DND-41 (cell line): ENCODE measurements at places on chromosomes 3 and 15.

GRCh38 chr3:30986551-30986950, 92.1 kb upstream of the GADL1 start:
- DNase-seq = no peak

GRCh38 chr3:106068795-106069194, 200.0 kb upstream of the CBLB start:
- no peak for DNase-seq

DNA sequence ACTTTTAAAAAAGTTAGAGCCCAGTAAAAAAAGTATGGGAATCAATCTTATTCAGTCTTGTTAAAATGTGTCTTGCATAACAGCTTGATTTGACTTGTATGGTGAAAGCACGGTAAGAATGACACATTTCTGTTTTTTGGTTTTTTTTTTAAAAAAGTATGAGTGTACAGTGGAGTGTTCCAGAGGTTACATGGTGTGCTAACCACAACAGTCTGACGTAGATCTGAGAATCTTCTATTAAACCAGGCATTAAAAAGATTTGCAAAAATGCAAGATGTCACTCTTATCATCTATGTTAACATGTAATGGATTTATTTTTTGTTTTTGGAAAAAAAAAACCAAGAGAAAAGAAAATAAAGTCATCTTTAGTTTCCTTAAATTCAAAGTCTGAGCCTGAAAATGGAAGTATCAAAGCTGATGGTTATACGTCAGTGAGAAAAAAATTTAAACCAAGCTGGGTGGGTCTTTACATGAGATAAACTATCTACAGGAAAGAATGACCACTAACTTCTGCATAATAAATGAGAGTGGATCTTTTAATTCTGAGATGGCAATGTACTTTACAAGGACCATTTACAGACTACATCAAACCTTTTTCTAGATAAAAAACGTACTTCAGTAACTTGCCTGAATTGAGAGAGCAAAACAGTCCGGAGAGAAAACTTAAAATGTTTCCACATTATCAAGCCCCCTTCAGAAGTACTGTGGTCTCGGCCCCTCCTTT, 1.6 kb downstream of the GABPB1 start:
- no peak for DNase-seq

DNA sequence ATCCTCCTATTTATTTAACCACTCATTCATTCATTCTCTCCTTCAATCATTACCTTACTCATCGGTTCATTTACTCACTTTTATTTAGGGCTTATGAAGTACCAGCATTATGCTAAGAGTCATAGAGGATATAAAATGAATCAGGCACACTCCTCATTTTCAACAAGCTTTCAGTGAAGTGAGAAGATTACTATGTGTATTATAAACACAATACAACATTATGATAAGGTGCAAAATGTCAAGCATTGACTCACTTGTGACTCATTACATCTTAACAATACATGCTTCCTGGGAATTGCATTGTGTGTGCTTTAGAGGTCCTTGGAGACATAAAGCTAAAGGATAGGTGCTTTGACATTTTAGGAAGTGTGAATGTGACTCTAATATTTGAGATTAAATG, 60.4 kb downstream of the PLAAT1 start:
- DNase-seq = no peak

- DNase-seq = no peak
Measured at GRCh38 chr15:80495401-80495942, 91.3 kb downstream of the ARNT2 start.

DNA sequence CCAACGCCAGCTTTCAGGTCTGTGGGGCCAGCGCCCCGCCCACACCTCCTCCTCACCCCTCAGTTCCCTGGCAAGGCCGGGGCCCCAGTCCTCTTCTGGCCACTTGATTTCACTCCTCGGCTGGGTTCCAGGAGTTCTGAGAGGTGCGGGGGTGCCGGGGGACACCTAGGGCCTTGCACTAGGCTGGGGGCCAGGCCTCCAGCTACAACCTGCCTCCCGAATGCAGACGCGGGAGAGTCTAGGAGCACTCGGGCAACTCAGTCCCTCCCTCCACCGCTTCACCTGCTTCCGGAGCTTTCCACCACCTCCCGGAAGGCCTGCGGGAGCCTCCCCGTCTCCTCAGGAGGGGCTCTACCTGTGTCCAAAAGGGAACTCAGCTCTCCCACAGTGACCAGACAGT, 35.6 kb downstream of the TNK2 start:
- DNase-seq = no peak

GRCh38 chr15:87348746-87349145, 907.8 kb downstream of the NTRK3 start:
- no peak for DNase-seq

DNA sequence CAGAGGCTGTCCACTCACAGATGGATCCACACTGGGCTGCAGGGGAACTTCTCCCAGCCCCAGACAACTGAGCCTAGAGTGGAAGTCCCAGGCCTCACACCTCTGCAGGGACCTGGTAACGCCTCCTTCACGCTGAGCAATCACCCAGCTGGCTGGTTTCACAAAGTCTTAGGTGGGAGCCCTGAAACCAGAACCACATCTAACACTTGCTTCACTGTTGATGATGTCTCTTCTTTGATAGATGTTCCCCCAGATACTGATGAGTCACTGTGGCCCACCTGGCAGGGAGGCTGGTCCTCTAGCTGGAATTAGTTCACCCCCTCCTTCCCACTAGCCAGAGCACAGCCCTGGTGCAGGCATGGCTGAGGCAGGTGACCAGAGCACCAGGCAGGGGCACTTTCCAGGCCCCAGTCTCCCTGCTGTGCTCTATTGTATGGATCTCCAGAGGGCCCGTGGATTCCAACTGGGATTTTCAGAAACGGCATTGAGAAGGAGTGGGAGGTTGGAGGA, 33.5 kb downstream of the MYL3 start:
- DNase-seq = peak; percentile 72

- DNase-seq = no peak
Measured at GRCh38 chr3:127363171-127363570, 75.3 kb upstream of the PRR20G start.

DNA sequence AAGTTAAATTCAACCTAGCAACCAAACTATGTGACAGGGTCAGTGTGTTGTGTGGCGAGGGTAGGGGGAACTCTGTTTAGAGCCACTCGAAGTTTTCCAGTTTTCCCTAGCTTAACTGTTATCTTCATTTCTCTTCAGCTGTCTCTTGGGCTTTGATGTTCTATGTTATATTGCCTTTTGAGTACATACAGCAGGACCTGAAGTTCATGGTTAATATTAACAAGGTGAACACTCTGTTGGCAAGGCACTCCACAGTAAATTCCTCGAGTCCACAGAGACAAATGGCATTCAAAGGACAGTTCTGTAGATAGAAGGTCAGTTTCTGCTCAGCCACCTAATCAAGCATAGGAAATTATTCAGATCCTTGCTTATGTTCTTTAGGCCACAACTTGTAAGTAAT, 147.9 kb upstream of the DPH6 start:
- no peak for DNase-seq

- no peak for DNase-seq
Measured at GRCh38 chr3:140081887-140082286, 146.9 kb downstream of the CLSTN2 start.

DNA sequence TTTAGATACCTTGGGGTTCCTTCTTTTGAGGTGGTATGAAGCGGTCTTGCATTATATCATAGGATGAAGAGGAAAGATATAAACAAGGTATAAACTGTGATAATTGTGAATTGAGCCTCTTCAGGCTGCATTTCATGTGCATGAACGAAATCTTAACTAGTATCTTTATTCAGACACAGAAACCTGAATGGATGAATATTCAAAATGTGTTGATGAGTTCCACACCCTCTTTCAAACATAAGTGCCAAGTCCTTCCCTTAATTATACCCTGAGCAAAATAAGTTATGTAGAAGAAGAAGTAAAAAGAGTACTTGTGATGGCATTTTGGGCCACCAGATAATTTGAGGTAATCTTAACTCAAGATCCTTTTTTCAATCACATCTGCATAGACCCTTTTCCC, 103.1 kb upstream of the CFAP20DC start:
- DNase-seq = no peak

DNA sequence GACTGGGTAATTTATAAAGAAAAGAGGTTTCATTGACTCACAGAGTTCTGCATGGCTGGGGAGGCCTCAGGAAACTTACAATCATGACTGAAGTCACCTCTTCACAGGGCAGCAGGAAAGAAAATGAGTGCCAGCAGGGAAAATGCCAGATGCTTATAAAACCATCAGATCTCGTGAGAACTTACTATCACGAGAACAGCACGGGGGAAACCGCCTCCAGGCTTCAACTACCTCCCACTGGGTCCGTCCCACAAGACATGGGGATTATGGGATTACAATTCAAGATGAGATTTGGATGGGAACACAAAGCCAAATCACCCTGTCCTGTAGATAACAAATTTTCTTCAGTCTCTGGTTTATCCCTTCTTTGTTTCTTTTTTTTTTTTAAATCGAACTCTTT, 31.0 kb upstream of the AVEN start:
- DNase-seq = no peak

DNA sequence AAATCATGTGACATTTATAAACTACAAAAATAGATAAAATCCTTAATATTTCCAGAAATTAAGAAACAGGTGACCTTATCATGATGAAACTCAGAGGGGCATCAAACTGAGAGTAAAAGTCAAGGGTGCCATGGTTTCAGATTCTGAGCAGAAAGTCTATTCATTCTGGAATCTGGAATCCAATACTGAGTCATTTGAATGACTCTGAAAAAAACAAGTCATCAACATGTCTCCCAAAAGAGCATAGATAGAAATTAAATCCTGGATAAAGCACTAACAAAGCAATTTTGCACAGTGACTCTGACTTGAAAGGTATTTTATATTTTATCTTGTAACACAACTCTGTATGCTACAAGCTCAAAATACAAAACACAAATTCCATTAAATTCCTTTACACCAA, 23.4 kb downstream of the STAC start:
- no peak for DNase-seq

DNA sequence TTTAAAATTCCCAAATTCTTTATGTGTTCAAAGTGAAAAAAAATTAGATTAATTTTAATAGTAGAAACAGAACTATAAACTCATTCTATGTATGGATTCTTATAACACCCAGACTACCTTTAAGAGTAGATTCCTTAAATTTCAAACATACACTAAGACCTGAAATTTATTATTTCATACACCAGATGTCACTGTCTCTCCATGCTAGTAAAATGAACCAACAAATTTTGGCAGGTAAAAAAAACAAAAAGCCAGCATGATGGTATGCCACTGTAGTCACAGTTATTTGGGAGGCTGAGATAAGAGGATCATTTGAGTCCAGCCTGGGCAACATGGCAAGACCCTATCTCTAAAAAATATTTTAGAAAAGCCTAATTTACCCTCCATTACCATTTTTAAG, 461.3 kb upstream of the NAALADL2 start:
- no peak for DNase-seq

GRCh38 chr15:78322243-78322642, 17.9 kb upstream of the CRABP1 start:
- DNase-seq = no peak

GRCh38 chr15:91530956-91531582, 322.4 kb upstream of the SLCO3A1 start:
- no peak for DNase-seq

GRCh38 chr15:66155065-66155464, 98.5 kb downstream of the MEGF11 start:
- no peak for DNase-seq

DNA sequence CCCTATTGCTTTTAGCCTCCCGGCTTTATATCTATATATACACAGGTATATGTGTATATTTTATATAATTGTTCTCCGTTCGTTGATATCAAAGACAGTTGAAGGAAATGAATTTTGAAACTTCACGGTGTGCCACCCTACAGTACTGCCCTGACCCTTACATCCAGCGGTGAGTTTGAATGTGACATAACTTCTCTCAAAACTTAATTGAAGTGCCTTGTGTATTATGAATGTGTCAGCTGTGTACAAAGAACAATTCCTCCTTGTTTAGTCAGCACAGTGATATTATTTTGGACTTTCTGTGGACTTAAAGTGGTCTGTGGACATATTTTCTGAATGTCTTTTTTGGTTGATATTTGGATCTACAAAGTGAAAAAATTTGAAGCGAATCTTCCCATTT, 220 bp downstream of the TP63 start:
- no peak for DNase-seq

- no peak for DNase-seq
Measured at GRCh38 chr15:35931799-35932341, 385.9 kb upstream of the DPH6 start.

DNA sequence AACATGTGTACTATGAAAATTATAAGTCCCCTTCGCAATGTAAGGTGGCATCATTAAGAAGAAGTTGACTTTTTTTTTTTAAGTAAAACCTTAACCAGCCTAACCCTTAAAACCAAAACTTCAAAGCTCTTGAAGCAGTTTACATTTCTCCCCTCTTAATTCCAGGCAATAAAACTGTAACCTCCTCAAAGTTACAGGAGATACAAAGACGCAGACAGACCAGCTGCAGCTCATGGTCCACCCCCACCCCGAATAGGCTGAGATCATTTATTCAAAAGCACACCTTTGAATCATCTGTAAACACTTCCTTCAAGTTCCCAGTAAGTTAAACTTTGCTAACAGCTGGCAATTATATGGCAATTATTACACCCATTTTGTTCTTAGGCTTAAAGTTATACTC, 414.5 kb downstream of the ERC2 start:
- no peak for DNase-seq

DNA sequence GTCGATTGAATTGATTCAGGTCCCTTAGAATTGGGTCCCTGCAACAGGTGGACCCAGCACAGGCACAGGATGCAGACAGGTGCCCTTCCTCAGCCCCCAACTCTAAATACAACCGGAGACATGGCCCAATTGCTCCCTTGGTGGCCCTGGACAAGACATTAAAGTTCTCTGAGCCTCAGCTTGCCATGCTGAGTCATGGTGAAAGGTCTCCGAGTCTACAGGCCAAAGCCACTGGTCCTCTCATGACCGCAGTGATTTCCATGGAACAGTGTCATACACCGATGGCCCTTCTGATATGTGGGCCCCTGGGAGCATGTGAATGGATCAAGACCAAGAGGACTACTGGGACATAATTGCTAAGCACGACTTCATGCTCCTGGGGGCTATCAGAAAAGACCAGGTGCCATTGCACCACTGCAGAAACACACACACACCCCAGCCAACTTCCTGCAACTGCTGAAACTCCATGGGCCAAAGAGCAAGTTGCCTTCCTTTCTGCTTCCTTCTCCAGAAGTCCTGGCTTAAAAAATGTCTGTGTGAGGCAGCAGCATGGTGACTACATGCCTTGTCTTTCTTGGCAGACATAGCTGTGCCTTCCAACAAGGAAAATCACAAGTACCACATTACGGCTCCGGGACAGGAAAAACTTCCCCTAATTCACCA, 38.8 kb downstream of the TBC1D2B start:
- DNase-seq = no peak

DNA sequence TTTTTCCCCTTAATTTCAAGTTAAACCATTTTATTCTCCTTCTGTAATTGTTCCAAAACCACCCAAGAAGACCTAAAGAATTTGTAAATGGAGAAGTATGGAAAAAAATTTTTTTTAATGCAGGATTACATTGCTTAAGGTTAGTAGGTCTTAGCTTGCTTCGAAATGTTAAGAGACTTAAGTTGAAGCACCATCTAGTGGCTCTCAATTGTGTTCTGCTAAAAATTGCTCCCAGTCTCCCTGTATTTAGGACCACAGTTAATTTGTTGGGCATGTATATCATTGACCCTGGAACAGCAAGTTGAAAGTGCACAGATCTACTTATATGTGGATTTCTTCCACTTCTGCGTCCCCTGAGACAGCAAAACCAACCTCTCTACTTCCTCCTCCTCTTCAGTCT, 32.4 kb downstream of the CD200R1L start:
- DNase-seq = no peak

- no peak for DNase-seq
Measured at GRCh38 chr3:119769394-119770149, 12.3 kb upstream of the NR1I2 start.

- DNase-seq = no peak
Measured at GRCh38 chr3:186598108-186598784, 14.6 kb upstream of the AHSG start.
